ENCODE measurements at places on chromosomes 2 and 18. TPM values are rescaled to one million over a fixed set of nuclear protein-coding genes. Genes with fewer than 3 reads are reported as not detected.

GRCh38 chr2:171325886-171326585 is 107.8 kb downstream of the METTL8 start:
- no peak for DNase-seq

- no peak for DNase-seq
Observed at GRCh38 chr2:40034198-40034597, 255.1 kb upstream of the THUMPD2 start.

The SLC9A4 gene
- not detected for total RNA-seq

The SAG gene
- total RNA-seq: not detected

DNA sequence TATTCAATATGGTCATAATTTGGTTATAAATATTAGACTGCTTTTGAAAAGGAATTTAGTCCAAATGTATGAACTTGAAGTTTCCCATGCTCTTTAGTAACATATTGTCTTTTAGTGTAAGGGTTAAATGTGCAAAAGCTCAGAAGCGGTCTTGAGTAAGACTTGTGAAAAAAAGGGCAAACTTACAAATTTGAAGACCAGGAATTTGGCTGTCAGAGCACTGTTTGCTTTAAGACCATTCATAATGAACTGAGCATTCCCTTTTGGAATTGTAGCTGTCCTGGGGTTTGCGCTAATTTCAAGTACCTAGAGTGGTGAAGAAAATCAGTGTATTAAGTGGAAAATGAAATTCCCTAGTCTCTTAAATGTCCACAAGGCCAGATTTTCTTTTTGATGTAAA is 6.9 kb upstream of the ZEB2 start:
- DNase-seq: no peak

DNA sequence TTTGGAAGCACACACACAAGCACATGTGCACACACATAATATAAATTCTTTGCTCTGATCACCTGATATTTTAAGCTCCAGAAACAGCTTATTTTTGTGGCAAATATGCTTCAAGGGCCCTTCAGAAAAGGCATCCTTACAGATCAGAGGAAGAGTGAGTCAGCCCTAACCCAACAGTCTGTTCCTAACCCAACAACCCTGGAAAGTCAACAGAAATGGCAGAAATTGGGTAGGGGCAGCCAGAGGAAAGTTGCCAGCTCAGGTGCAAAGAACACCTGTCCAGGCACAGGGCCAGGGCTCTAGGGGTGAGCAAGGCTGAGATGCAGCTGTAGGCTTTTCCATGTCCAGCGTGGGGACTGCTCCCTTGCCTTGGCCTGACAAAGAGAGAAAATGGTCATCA is 6.4 kb upstream of the NCKAP5 start:
- DNase-seq: no peak

DNA sequence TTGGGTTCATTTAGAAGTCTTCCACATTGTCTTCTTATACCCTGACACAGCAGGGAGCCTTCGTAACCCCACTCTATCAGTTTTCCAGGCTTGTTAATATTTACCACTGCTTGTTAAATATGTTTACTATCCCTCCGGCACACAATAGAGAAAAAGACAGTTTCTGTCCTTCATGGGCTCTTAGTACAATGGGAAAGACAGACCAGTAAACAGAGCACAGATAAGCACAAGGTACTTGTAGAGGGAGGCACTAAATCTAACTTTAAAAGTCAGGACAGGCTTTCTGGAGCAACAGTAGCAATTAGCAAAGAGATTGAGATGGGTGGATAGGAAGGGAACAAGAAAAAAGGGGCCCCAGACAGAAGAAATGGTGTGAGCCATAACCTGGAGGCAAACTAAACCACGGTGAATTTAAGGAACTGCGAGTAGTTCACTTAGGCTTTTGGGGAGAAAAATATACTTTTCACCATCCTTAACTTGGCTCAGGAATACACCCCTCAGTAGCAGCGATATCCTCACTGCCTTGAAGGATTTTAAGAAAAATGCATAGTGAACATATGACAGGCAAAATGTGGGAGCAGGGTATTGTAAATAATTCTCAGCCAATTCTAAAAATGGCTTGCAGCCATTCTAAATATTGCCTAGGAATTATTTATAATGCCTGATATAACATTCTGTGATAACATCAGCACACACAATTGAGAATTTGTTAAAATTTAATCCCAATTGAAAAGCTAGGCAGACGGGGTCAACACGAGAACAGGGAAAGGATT is 383.7 kb downstream of the CDH2 start:
- DNase-seq: no peak

The SP110 gene
- 24.9 TPM for total RNA-seq

DNA sequence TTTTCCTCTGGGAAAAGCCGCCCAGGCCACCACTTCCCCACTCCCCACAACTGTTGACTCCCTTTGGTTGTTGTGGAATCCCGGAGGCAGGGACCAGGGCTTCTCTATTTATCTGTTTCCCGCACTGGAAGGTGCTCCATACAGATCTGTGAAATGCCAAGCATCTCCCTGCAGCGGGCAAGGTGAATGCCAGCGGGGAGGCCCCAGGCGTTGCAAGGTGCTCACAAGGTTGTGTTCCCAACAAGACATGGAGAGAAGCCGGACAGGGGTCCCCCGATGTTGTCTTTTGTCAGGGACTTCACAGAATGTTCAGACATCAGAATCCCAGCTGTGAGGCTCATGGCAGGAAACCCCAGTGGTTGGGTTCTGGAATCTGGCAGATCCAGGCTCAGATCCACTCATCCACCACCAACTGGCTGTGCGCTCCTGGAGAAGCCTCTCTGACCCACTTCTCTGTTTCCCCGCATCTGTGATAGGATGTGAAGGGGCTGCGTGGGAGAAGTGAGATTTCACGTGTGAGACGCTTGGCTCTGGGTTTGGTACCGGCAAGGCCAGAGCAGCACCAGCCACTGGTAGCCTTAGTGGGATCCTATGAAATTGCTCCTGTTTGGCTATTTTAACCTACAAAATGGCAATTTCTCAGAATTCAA is 8.6 kb upstream of the NEU2 start:
- DNase-seq: no peak

Measured in esophagus muscularis mucosa (tissue), 4 donors.